ENCODE measurements at places on chromosomes 12 and 14. TPM values are rescaled to one million over a fixed set of nuclear protein-coding genes. Genes with fewer than 3 reads are reported as not detected.

Gene CEP290
- 21.4 TPM for total RNA-seq

Gene HAL
- 1.6 TPM for total RNA-seq

Gene RNASE7
- not detected for total RNA-seq

Gene AQP5
- 0.54 TPM for total RNA-seq

Gene CLEC4A
- 4.2 TPM for total RNA-seq

Gene KRT5
- not detected for total RNA-seq

Gene RTL1
- total RNA-seq = not detected

Gene TRIM9
- 2.1 TPM for total RNA-seq

Gene CCDC197
- not detected for total RNA-seq

Gene PTHLH
- total RNA-seq = 8.1 TPM

Gene SYT1
- total RNA-seq = 1.3 TPM

Gene RASSF8
- 47.9 TPM for total RNA-seq

Gene JAG2
- total RNA-seq = 12.0 TPM

Gene LRTM2
- not detected for total RNA-seq

Gene CLEC14A
- total RNA-seq = 22.2 TPM

Gene CDH24
- 1.1 TPM for total RNA-seq

Gene EFS
- total RNA-seq = 38.2 TPM

Gene SLC10A1
- total RNA-seq = not detected
